ENCODE measurements at places on chromosomes 5 and 9. TPM values are rescaled to one million over a fixed set of nuclear protein-coding genes. Genes with fewer than 3 reads are reported as not detected.

GRCh38 chr5:141973871-141974595 is 5.1 kb downstream of the RNF14 start:
- DNase-seq: no peak

DNA sequence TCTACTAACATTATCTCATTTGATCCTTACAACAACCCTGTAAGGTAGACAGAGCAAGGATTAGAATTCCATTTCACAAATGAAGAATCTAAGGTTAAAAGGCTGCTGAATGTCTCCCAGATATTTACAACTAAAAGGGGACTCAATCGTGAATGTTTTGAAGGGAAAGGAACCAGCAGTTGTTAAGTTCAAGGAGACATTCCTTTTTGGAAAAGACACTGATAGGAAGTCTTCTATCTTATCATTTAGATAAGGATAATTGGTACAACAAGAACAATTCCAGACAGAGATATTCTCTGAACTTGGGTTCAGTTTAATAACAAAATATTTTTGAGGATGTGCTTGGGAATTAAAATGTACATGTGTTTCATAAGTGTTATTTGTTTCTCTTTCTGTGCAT is 37.5 kb upstream of the CER1 start:
- no peak for DNase-seq

The TMEM215 gene
- not detected for total RNA-seq

GRCh38 chr9:133121198-133121914 is at the start of gene RALGDS:
Gene RALGDS (minus strand): TSS chr9:133121240. CDS start chr9:133121154, 86 bp downstream.
- DNase-seq: peak; percentile 85

The TGFBI gene
- 12.7 TPM for total RNA-seq

GRCh38 chr5:108736855-108737254 is 10.8 kb upstream of the FER start:
- DNase-seq: no peak

The SLC1A3 gene
- total RNA-seq: 1.3 TPM

The OSMR gene
- total RNA-seq: not detected

- DNase-seq: no peak
These were observed 6.7 kb upstream of the CAST start for GRCh38 chr5:96655506-96655905.

GRCh38 chr5:9644630-9645029 is 14.5 kb upstream of the TAS2R1 start:
- DNase-seq: no peak

GRCh38 chr5:65382582-65382981 is 99.1 kb downstream of the ADAMTS6 start:
- no peak for DNase-seq

- no peak for DNase-seq
These were observed 32.0 kb upstream of the SPTLC1 start for GRCh38 chr9:92147030-92147851.

DNA sequence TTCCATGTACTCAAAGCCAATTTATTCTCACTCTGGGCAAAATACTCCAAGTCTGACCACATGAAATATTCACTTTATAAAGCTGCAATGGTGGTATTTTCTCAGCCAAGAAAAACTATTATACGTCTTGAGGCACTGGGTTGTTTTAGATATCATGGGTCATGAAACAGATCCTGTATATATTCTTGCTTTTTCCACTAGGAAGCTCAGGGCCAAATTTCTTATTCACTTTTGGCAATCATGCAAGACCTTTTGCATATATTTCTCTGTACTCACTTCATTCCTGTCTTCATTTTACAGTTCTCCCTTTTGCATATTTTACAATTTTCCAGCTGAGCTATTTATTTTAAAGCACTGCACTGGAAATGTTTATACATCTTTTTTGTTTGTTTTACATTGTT is 49.8 kb downstream of the GABBR2 start:
- DNase-seq: no peak
